ACHN (cell line): ENCODE measurements at places on chromosomes 4 and X.

DNA sequence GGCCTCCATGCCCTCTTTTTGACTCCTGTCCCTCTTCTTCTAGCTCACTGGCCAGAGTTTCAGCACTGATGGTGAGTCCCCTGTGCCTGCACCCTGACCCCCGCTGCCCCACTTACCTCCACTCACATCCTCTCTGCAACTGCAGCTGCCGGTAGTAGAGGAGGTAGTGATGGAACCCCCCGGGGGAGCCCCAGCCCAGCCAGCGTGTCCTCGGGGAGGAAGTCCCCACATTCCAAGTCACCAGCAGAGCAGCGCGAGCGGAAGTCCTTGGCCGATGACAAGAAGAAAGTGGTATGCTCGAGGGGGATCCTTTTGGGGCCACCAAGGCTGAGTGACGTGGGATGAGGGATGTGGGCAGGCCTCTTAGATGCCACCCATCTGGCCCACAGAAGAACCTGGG lies 5.8 kb downstream of the ARAF start:
- no peak for DNase-seq

GRCh38 chr4:1408418-1408817 lies 2.2 kb upstream of the NKX1-1 start:
- no peak for DNase-seq

DNA sequence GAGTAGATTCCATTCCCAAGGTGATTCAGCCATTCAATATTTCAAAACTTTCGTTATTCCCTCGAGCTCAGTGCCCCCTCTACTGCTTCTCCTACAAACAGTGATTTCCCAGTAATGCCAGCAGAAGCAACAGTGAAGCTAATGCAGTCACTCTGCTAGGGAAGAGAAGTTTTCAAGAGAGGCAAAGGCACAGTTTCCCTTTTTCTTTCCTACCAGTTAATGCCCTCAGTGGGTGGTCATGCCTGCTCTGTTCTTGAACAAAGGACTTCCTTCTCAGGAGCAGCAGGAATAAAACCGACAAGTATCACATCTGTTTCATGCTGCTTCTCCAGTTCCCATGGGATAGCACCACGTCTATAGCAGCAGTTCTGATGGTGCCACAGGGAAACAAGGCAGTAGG lies 317.2 kb downstream of the TENM3 start:
- DNase-seq, result peak; percentile 77

DNA sequence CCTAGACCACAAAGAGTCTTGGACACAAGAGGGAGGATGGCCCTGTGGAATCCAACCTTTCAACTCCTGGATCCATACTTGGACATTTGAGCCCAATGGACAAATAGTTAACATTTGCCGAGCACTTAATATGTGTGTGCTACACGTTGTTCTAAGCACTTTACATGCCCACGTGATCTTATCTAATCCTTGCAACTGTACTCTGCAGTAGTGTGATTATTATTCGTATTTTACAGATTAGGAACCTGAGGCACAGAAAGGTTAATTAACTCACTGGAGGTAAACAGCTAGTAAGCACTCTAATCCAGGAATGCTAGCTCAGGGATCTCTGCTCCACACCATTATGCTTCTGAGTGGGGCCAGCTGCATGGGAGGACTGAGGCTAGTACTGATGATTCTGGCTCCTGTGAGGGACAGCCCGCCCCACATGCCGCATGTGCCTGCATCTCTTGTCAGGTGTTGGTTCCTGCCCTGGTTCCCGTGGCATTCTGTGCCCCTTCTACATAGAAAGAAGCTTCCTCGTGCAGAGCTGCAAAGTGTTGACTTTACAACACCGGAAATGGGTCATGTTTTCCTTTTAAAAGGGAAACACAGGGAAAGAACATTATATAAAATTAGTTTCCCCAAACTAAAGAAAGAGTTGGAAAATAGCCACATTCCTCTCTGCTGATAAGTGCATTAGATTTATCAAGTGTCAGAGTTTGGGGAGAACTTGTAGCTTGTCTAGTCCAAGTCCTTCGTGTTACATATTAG lies 34.8 kb downstream of the PLAC1 start:
- no peak for DNase-seq

DNA sequence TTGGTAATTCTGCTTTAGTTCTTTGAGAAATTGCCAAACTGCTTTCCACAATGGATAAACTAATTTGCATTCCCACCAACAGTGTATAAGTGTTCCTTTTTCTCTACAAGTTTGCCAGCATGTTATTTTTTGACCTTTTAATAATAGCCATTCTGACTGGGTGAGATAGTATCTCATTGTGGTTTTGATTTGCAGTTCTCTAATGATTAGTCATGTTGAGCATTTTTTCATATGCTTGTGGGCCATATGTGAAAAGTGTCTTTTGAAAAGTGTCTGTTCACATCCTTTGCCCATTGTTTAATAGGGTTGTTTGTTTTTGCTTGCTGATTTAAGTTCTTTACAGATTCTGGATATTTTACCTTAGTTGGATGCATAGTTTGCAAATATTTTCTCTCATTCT lies 25.9 kb downstream of the ENPEP start:
- DNase-seq, result no peak

- DNase-seq, result no peak
These were observed 22.7 kb downstream of the F8A3 start for GRCh38 chrX:155435744-155436112.

DNA sequence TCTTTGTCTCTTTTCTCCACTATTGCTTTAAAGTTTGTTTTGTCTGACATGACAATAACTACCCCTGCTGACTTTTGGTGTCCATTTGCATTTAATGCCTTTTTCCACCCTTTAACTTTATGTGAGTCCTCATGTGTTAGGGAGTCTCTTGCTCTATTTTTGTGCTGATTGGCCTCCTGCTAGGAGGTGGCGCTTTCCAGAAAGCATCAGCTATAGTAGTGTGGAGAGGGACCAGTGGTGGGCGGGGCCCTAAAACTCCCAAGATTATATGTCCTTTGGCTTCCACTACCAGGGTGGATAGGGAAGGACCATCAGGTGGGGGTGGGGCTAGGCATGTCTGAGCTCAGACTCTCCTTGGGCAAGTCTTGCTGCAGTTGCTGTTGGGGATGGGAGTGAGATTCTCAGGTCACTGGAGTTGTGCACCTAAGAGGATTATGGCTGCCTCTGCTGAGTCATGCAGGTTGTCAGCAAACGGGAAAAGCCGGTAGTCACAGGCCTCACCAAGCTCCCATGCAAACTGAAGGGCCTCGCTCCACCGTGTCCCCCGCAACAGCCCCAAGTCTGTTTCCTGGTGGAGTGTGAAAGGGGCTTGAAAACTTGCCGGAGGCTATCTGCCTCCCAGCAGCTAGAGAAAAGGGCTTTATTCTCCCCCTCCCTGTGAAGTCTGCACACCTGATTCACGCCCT lies 156.3 kb downstream of the CPEB2 start:
- no peak for DNase-seq

GRCh38 chrX:152806035-152806434 lies 24.5 kb downstream of the CETN2 start:
- no peak for DNase-seq

DNA sequence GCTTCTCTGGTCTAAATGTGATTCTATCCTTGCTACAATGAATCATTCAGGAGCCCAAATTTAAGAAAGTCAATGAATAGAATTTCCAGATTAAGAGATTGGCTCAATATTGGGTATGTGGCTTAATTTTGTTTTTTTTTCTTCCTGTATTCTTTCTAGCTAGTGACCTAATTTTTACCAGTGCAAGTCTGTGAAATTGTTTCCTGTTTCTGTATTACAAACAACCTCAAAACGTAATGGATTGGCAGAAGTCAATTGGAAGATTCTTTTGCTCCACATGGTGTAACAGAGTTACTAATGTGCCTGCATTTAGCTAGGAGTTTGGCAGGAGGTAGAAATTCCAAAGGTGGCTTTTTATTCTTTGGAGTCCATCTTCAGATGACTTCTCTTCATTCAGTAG lies 17.6 kb downstream of the DYNLT3 start:
- DNase-seq, result no peak

GRCh38 chrX:105744291-105744690 lies 78.0 kb upstream of the NRK start:
- DNase-seq, result no peak

DNA sequence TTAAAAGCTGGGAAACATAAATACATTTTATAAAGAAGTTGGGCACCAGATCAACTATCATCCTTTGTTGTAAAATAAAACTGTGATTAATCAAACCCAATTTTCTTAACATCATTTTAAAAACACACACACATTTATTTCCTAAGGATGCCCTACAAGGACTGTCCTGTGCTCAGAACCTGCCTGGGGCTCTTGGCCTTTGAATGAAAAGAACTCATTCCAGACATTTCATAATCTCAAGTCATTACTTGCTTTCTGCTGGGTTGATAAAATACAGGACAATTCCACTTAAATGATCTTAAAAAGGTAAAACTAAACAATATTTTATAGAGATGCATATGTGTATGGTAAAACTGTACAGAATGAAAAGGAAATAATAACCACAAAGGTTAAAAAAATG lies 2.8 kb downstream of the SH3D19 start:
- DNase-seq, result no peak

DNA sequence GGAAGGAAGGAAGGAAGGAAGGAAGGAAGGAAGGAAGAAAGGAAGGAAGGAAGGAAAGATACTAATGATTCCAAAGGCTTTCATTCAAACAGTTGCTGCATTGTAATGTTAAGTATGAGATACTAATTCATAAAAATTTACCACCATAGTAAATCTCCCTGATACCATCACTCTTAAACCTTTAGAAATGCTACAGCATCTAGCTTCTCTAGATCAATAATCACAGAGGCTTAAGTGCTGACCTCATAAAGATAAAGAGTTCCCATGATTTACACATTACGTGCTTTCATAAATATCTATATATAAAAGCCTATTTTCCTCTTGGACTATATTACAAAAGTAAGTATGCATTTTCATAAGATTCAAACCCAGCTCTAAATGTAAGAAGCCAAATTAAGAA lies 36.4 kb downstream of the F9 start:
- no peak for DNase-seq

- no peak for DNase-seq
These were observed 2.8 kb downstream of the ARX start for GRCh38 chrX:25012793-25013631.

GRCh38 chrX:3461397-3462165 lies 115.1 kb upstream of the MXRA5 start:
- DNase-seq, result no peak

DNA sequence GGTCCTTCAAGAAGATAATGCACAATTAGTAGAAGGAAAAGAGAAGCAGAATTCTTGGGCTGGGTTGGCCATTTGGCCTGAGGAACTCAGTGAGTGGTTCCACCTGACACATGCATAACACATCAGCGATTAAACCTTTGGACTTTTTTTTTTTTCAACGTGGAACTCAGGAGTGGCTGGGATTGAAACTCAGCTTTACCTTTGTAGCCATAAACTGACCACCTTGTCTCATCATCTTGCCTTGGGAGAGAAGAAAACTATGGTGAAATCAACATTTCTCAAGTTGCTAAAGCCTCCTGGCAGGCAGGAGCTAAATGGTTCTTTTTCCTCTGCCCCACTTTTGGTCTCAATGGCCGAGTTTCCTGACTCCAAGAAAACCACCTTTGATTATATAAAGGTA lies 16.3 kb downstream of the PTTG2 start:
- peak; percentile 10 for DNase-seq

DNA sequence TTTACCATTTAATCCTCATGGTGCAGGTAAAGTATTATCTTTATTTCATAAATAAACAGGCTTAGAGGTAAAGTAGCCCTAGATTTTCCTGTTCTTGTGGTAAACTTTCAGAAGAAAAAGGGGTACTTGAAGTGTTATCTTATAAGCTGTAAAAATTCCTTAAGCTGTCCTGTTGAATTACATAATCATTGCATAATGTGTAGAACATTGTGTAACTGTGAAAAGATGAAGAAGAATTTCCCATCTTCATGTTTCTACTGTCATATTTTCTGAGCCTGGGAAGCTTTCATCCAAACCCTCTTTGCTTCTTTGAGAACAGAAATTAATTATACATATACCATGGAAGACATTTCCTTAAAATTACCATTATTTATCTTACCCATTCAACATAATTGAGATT lies 90.5 kb downstream of the ELOVL6 start:
- DNase-seq, result no peak

DNA sequence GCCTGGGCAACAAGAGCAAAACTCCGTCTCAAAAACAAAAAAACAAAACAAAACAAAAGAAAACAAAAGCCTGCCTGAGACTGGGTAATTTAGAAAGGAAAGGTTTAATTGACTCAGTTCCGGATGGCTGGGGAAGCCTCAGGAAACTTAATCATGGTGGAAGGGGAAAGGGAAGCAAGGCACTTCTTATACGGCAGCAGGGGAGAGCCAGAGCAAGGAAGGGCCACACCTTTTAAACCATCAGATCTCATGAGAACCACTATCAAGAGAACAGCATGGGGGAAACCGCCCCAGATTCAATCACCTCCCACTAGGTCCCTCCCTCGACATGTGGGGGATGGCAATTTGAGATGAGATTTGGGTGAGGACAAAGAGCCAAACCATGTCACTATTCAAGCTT lies 122.2 kb downstream of the UBE2K start:
- no peak for DNase-seq

DNA sequence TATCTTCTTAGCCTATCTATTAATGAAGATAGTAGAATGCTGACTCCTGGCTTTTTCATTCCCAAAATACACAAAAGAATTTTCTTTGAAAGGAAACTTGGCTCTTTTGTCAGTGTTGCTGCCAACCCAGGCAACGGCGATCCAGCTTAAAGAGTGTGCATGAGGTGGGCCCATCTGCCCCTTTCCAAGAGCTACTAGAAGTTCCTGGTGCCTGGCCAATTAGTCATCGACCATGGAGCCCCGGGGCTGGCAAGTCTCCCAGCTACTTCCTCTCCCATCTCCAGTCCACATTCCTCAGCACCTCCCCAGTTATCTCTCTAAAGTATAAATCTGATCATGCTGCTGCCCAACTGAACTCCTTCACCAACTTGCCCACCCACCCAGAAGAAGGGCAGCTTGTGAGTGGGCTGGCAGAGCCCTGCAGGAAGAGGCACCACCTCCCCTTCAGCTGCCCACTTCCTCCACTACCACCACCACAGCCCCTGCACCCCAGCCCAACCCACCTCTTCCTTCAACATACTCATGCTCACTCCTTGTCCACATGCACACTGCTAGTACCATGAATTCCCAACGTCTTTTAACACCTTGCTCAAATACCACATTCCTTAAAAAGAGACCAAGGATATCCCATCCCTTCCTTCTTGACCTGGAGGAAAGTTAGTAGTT lies 158.2 kb upstream of the MAP3K15 start:
- peak; percentile 80 for DNase-seq

- peak; percentile 33 for DNase-seq
These were observed 43.8 kb upstream of the SETD7 start for GRCh38 chr4:139599594-139600374.

DNA sequence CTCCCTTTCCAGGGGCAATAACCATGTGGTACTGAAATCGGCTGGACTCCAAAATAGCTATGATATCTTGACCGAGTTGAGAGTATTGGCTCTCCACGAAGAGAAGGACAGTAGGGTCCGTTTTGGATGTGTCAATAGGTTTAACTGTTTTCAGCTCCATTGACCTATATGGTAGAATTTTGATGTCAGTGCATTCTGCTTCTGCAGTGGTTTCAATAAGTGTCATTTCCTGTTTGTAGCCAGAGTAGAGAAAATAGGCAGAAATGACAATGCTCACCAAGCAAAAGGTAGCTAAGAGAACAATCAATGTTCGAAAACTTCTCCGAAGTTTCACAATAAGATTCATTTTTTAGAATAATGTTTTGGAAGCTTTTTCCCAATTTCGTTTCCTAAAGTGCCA lies 36.7 kb downstream of the NDST4 start:
- DNase-seq, result no peak
